Activated CD4-positive, alpha-beta T cell treated with anti-CD3 and anti-CD28 coated beads for 36 hours (primary cell): ENCODE measurements at places on chromosomes 4 and X. TPM values are rescaled to one million over a fixed set of nuclear protein-coding genes. Genes with fewer than 3 reads are reported as not detected.

VCX gene
- total RNA-seq = not detected

FGD1 gene
- total RNA-seq = 0.28 TPM

AFF2 gene
- total RNA-seq = 1.3 TPM

DNA sequence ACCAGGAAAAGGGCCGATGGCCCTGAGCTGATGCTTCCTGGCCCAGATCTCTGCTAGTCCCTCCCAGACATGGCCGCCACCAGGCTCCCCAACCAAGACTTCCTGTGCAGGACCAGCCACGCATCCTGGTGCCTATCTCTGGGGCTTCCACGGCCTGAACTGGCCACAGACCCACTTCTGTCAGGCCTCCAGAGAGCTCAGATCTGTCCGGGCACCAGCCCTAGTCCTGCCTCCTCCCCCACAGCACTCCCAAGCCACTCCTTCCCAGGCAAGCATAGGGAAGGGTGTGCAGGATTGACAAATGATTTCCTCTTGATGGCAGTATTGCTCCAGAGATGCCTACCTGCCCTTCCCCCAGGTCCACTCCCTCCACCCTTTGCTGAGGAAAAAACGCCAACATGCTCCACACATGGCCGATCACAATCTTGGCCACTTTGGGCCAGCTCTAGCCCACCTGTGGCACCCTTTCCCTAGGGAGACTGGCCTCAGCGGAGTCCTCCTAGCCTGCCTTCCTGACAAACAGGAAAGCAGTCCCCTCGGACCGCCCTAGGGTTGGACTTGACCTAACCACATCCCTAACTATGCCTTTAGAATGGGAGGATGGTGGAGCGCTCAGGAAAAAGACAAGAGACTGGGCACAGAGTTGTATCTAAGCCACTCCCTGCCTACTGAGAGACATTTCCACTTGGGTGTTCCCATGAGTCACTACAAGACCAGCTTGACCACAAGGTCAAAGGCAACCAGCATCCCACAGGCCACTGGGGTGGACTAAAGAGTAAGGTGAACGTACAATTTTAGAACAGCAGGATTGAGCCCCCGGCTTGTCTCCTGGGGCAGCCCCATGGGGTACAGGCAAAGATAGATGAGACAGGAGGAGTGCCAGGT lies 277.5 kb upstream of the AGTR2 start:
- no peak for DNase-seq

- DNase-seq = no peak
These were observed 406.5 kb downstream of the RPA4 start for GRCh38 chrX:97290199-97290598.

GRCh38 chr4:169723207-169723965 lies 34.4 kb downstream of the HPF1 start:
- peak; percentile 20 for DNase-seq

DNA sequence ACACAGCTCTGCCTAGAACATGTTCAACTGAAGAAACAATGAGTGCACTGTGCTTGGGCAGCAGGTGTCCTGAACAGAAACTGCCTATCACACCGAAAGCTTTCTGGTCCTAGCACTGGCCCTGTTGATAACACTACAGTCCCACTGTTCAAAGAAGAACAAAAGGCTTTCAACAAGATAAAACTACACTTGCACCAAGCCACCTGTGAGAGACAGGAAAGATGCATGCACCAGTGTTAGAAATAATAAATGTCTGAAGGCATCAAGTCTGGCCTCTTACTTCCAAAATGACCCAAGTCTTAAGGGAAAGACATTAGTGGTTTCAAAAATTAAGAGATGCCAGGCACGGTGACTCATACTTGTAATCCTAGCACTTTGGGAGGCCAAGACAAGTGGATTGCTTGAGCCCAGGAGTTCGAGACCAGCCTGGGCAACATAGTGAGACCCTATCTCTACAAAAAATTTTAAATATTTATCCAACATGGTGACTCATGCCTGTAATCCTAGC lies 68.7 kb downstream of the APBB2 start:
- DNase-seq = no peak

GRCh38 chr4:3375688-3376087 lies 66.1 kb upstream of the HGFAC start:
- DNase-seq = no peak
